ENCODE measurements at places on chromosomes 3 and 15. TPM values are rescaled to one million over a fixed set of nuclear protein-coding genes. Genes with fewer than 3 reads are reported as not detected.

The CCR9 gene
- polyA plus RNA-seq, result not detected

The SPATA12 gene
- not detected for polyA plus RNA-seq

The ANKUB1 gene
- not detected for polyA plus RNA-seq

The EBLN2 gene
- 0.48 TPM for polyA plus RNA-seq

The CACNA2D3 gene
- not detected for polyA plus RNA-seq

The INSYN1 gene
- polyA plus RNA-seq, result not detected

The SLC6A1 gene
- not detected for polyA plus RNA-seq

The PLA2G4E gene
- not detected for polyA plus RNA-seq

The PPP2R3A gene
- polyA plus RNA-seq, result 0.51 TPM

The PRICKLE2 gene
- not detected for polyA plus RNA-seq

The RPUSD2 gene
- polyA plus RNA-seq, result 22.2 TPM

The PIGB gene
- 15.3 TPM for polyA plus RNA-seq
